Urinary bladder (tissue), 4 donors: ENCODE measurements at places on chromosomes 12 and 14. TPM values are rescaled to one million over a fixed set of nuclear protein-coding genes. Genes with fewer than 3 reads are reported as not detected.

DNA sequence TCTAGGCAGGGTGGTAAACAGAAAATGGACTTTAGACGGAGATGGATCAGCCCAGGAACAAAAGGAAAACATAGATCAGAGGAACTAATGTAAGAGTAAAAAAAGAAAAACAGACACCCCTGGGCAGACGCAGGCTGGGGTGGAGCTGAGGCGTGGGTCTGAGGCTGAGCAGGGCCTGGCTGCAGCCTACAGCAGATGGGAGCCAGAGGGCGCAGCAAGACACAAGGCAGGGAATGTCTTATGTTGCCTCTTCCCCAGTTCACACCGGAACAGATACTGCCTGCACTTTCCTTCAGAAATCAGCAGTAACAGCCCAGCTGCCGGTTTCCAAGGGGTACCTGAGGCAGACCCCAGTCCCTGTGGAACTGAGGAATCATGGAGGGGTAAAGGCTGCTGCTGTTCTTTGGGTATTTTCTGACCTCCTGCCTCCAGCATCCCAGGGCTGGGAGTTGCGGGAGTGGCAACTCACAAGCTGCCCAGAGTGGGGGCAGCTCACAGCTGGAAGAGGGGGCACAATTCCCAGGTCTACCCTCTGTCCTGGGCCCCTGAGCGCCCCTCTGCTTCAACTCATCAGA, 9.8 kb downstream of the ZNF605 start:
- no peak for DNase-seq

GRCh38 chr14:52342849-52343596, 28.9 kb downstream of the PTGER2 start:
- no peak for DNase-seq

GRCh38 chr12:1706632-1706980, 15.7 kb downstream of the ADIPOR2 start:
- DNase-seq = no peak

GRCh38 chr14:32594766-32595165, 265.7 kb downstream of the AKAP6 start:
- no peak for DNase-seq

- no peak for DNase-seq
Observed at GRCh38 chr12:126353604-126354003, 1288.4 kb downstream of the AACS start.

- no peak for DNase-seq
Observed at GRCh38 chr12:95445884-95446505, 28.0 kb upstream of the METAP2 start.

GRCh38 chr14:22213120-22213519, 375.9 kb downstream of the DAD1 start:
- no peak for DNase-seq

DNA sequence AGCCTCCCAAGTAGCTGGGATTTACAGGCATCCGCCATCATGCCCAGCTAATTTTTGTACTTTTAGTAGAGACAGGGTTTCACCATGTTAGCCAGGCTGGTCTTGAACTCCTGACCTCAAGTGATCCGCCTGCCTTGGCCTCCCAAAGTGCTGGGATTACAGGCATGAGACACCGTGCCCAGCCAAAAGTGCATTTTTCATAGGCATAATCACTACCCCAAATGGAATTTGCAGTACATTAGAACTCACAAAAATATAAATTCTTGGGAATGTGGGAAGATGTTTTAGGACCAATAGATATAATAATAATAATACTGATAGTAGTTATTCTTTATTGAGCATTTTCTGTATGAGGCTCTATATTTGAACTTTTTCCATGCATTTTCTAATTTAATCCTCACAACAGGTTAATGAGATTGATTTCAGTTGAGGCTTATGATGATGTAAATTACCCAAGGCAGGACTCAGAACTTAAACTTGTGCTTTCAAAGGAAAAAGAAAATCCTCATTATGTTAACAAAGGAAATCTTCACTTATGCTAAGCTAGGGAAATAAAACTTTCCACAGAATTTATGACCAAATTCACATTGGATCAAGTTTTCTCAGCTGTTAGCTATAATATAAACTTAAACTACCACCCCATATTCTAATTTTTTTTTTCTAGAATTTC, 121.6 kb downstream of the SRGAP1 start:
- no peak for DNase-seq

- no peak for DNase-seq
Observed at GRCh38 chr14:101849125-101849524, 87.6 kb downstream of the PPP2R5C start.

GRCh38 chr12:19208456-19208855, 78.9 kb downstream of the PLEKHA5 start:
- DNase-seq = no peak

DNA sequence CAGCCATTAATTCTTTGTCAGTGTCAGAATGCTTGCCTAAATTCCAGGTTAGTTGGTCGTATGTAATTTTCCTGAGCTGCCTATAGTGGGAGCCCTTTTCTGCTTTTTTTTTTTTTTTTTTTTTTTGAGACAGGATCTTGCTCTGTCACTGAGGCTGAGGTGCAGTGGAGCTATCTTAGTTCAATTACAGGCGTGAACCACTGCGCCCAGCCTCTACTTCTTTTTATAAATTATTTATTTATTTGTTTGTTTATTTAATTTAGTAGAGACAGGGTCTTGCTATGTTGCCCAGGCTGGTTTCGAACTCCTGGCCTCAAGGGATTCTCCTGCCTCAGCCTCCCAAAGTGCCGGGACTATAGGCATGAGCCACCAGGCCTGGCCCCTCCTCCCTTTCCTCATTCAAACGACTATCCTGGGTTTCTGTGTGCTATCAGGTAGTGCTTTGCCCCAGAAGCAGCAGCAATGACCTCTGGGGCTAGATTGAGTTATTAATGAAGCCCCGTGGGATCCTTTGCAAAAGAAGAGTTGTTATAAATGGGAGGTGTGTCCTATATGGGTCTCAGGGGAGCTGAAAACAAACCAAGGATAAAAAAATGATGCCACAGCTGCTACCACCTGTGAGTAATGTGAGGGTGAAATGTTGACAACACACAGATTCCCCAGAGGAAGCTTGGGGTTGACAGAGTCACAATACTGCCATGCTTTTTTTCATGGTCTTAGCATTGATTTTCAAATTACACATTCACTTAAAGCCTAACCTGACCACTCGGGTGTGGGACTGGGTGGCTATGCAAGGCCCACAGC, 34.6 kb upstream of the NFKBIA start:
- no peak for DNase-seq

- DNase-seq = no peak
Observed at GRCh38 chr14:55701638-55702037, 121.6 kb downstream of the KTN1 start.

- DNase-seq = no peak
Observed at GRCh38 chr14:29442696-29443095, 485.0 kb downstream of the PRKD1 start.

DNA sequence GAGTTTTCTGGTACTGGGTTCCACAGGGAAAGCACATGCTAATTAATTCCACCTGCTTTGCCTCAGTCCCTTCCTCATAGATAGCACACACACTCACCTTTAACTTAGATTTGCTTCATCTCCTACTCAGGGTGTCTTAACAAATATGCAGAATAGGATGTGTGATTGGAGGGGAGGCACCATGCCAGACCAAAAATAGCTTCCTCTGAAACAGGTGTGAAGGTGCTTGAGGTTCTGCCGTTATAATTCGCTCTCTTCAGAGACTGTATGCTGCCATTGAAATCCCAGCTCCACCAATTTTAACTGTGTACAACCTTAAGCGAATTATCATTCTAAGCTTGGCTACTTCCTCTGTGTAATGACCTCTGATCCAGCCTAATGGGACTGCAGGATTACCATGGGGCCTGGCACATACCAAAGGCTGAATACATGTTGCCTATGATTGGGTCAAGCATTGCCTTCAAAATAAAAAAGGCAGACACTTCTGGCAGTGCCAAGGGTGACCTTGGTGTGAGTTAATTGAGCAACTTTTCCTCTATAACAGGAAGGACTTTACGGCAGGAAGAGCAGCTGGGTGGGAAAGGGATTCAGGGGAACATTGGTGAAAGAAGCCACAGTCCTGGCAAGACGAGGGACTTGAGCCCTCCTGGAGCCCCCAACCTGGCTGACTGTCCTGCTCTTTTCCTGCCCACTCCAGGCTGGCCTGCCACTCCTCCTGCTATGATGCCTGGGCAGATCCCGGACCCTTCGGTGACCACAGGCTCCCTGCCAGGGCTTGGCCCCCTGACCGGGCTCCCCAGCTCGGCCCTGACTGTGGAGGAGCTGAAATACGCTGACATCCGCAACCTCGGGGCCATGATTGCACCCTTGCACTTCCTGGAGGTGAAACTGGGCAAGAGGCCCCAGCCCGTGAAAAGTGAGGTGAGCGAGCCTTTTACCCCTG, 9.7 kb downstream of the JDP2 start:
- no peak for DNase-seq

- no peak for DNase-seq
Observed at GRCh38 chr12:60195483-60195882, 599.7 kb downstream of the SLC16A7 start.

- no peak for DNase-seq
Observed at GRCh38 chr12:12872139-12872933, 19.0 kb upstream of the GPRC5A start.

GRCh38 chr14:70822530-70823185, 13.3 kb upstream of the MAP3K9 start:
- DNase-seq = no peak

DNA sequence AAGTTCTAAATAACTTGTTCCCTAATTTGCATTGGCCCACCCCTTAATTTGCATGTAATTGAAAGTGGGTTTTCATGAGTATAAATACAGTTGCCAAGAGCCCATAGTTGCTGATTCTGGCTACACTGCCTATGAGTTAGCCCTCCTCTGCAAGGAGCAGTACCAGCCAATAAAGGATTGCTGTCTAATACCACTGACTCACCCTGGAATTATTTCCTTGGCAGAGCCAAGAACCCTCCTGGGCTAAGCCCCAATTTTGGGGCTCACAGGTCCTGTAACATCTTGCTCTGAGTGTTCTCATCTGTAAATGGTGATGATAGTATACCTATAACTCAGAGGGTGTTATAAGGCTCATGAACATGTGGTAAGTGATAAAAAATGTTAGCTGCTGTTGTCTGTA, 6.8 kb downstream of the TTC8 start:
- no peak for DNase-seq

DNA sequence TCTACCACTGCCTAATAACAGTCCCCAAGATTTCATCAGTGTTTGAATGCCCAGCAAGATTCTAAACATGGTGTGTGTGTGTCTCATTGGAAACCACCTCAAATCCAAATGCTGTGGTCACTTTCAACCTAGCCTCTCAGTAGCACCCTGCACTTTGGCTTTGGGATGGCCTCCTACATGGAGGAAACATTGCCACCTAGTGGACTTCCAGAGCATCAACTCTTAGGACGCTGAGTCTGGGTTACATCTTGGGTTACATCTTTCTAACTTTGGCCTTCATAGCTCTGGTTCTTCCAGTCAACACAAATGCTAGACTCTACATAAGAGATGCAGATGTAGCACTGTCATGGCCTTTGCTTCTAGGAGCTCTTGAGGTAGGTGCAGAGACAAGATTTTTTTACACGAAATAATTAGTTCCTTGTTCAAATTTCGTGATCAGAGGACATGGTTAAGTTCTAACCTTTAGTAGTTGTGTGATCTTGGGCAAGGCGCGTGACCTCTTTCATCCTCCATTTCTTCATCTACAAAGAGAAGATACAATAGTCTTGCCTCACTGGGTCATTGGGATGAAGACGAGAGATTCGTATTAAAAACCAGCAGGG, 113.5 kb upstream of the VASH1 start:
- DNase-seq = no peak

- no peak for DNase-seq
Observed at GRCh38 chr12:121113057-121113456, 19.6 kb upstream of the P2RX7 start.

GRCh38 chr12:4717806-4718205, 2.4 kb upstream of the GALNT8 start:
- no peak for DNase-seq

DNA sequence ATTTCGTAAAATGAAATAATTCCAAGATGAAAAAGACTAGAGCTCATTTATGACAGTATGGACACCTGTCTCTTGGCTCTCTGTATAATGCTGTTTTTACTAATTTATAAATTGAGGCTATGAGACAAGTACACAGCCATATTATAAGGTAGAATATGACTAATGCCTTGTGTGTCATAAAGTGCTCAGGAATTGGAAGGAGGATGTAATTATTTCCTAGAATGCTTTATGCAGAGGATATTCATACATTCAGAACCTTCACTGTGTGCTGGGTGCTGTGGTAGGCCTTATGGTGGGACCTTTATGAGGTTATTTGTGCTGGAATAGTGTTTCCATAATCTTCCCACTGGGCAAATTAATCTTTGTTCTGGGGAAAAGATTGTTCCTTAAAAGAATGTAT, 13.3 kb downstream of the PCNX1 start:
- DNase-seq = no peak

- DNase-seq = no peak
Observed at GRCh38 chr12:538731-539539, 79.2 kb downstream of the B4GALNT3 start.

- DNase-seq = no peak
Observed at GRCh38 chr12:3326156-3326849, 164.7 kb upstream of the PRMT8 start.

DNA sequence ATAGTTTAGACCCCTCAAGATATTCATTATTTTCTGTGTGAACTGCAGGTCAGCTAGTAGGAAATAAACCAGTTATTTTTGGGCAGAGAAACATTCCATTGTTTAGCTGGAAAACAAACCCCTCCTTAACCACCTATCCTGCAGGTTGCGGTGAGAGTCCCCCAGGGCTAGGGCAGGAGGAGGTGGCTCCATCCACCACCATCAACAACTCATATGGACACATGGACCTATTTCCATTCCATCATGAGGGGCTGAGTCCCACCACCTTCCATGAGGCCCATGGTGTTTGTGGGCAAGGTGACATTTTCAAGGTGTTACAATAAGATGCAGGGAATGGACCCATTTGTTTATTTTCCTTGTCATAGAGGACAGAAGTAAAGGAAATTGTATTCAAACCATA, 160.1 kb downstream of the FOXN3 start:
- no peak for DNase-seq

DNA sequence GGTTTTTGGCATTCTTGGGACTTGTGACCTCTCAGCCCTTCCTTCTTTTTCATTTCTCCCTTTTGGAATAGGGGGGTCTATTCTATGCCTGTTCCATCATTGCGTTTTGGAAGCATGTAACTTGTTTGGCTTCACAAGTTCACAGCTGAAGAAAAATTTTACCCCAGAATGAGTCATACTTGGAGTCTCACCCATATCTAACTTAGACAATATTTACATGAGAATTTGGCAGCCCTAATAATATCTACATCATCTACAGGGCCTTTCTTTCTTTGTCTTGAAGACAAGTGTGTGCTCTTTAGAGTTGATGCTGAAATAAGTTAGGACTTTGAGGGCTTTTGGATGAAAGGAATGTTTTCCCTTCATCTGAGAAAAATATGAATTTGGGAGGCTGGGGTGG, 1312.9 kb upstream of the FLRT2 start:
- DNase-seq = no peak

The FITM1 gene
- total RNA-seq = 4.2 TPM

The KRT5 gene
- total RNA-seq = 55.4 TPM

The RNASE7 gene
- not detected for total RNA-seq

The A2ML1 gene
- total RNA-seq = 4.1 TPM

The KRT82 gene
- total RNA-seq = not detected

The SLC24A4 gene
- total RNA-seq = 0.85 TPM

The HEBP1 gene
- total RNA-seq = 22.0 TPM

The BATF gene
- total RNA-seq = 5.1 TPM

The FAM161B gene
- total RNA-seq = 7.9 TPM

The CLEC6A gene
- not detected for total RNA-seq
